ENCODE measurements at places on chromosomes 2 and 18.

GRCh38 chr2:24225499-24226242, 50.8 kb downstream of the FAM228A start:
- ATAC-seq = no peak

- ATAC-seq = no peak
These were observed 45.4 kb downstream of the RASGRP3 start for GRCh38 chr2:33521791-33522281.

- peak; percentile 36 for ATAC-seq
These were observed 317.9 kb upstream of the PKDCC start for GRCh38 chr2:41729800-41730364.

DNA sequence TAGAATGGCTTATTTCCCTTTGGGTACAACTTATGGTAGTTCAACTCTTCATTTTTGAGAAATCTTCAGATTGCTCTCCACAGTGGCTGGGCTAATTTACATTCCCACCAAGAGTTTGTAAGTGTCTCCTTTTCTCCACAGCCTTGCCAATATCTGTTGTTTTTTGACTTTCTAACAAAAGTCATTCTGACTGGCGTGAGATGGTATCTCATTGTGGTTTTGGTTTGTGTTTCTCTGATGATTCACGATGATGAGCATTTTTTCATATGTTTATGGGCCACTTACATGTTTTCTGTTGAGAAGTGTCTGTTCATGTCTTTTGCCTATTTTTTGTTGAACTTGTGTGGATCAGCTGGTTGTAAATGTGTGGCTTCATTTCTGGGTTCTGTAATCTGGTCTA, 871.0 kb downstream of the EPHA4 start:
- no peak for ATAC-seq

- ATAC-seq = no peak
These were observed 442.4 kb downstream of the EPHA4 start for GRCh38 chr2:221129657-221130056.

DNA sequence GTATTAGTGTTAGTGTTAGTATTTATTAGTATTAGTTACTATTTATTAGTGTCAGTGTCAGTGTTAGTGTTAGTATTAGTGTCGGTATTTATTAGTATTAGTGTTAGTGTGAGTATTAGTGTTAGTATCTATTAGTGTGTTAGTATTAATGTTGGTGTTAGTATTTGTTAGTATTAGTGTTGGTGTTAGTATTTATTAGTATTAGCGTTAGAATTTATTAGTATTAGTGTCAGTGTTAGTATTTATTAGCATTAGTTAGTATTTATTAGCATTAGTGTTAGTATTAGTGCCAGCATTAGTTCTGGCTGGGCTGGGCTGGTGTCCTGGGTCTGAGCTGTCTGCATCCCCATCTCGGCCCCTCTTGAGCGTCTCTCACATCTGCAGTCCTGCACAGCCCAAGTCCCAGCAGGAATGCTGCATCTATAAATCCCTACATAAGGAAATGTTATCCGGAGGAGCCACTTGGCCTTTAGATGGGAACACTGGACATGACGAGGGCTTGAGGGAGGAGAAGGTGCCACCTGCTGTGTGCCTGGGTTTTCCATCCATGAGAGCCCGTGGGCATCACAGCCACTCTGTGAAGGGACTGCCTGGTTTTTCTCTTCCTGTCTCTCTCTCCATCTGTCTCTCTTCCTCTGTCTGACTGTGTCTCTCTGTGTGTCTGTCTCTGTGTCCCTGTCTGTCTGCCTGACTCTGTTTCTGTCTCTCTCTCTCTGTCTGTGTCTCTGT, 33.6 kb downstream of the TWIST2 start:
- ATAC-seq = no peak

- ATAC-seq = no peak
These were observed 186.4 kb downstream of the MREG start for GRCh38 chr2:215826838-215827441.

- ATAC-seq = no peak
These were observed 326.2 kb downstream of the NYAP2 start for GRCh38 chr2:225725726-225726125.

DNA sequence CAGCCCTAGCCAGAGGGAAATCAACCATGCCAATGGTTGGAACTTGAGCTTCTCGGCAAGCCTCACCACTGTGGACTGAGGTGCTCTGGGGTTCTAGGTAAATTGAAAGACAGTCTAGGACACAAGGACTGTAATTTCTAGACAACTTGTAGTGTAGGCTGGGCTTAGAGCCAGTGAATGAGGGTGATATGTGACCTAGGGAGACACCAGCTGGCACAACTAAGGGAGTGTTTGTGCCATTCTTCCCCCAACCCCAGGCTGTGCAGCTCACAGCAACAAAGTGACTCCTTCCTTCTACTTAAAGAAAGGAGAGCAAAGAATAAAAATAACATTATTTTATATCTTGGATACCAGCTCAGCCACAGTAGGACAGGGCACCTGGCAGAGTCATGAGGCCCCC, 1690.7 kb upstream of the TMEFF2 start:
- peak; percentile 47 for ATAC-seq

DNA sequence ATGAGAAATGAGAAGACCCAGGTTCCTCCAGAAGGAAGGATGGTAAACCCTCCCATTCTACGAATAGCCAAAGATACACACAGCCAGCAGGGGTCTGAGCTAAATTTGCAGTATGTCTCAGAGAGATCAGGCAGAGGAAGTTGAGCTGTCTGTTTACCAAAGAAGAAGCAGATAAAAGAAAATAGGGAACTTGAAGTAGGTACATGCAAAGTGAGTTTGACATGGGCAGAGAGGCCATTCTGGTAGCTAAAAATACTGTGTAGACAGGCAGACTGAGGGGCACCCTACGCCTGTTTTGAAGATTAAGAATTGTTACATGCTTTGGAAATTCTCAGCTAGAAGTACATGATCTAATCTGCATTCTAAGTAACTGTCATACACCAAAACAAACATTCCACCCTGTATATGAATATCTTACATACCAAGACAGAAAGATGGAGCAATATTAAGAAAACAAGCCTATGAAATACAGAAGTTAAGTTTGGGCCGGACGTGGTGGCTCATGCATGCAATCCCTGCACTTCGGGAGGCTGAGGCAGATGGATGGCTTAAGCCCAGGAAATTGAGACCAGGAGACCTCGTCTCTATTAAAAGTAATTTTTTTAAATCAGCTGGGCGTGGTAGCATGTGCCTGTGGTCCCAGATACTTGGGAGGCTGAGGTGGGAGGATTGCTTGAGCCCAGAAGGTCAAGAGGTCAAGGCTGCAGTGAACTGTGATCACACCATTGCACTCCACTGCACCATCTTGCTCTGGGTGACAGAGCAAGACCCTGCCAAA, 157.9 kb downstream of the ANKRD44 start:
- ATAC-seq = peak; percentile 96

GRCh38 chr2:53476834-53477233, 290.8 kb upstream of the CHAC2 start:
- ATAC-seq = no peak

DNA sequence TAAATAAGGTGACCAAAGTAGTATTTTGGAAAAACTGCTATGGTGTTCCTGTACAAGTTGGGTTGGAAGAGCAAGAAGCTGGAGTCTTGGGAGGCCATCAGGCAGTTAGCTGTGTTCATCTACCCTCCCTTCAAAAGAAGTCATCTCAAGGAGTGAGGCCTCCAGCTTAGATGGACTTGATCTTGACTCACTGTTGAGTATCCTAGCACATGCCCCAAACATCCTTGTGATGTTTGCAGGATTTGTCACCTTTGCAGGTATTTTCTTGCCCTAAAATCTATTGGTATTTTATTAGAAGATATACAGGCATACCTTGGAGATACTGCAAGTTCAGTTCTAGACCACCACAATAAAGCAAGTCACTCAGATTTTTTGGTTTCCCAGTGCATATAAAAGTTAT, 30.2 kb downstream of the RNMT start:
- no peak for ATAC-seq

GRCh38 chr2:72145289-72145657, 2.4 kb downstream of the CYP26B1 start:
- ATAC-seq = no peak

GRCh38 chr2:45545943-45546342, 65.1 kb downstream of the SRBD1 start:
- ATAC-seq = no peak

GRCh38 chr2:94993176-94994062, 32.1 kb upstream of the MAL start:
- ATAC-seq = no peak

DNA sequence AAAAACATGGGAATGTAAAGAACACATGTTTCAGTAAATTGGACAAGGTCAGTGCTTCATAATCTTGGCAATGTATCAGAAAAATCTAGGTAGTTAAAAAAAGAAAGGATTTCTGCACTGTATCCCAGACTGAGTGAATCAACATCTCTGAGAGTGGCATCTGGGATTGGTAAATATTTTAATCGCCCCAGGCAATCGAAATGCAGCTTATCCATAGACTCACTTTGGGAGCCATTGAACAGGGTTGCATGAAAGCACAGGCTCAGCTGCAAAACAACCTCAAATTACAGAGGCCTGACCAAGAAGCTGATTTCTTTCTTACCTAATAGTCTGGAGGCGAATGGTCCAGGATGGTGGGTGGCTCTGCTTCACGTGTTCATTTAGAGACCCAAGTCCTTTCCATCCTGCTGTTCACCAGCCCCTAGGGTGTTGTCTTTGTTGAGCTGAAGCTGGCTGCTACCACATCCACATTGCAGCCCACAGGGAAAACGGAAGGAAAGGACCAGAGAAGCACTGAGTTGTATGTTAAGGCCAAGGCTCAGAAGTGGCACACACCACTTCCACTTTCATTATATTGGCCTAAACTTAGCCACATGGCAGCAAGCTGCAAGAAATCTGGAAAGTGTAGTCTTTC, 59.0 kb downstream of the MOGAT1 start:
- peak; percentile 44 for ATAC-seq

DNA sequence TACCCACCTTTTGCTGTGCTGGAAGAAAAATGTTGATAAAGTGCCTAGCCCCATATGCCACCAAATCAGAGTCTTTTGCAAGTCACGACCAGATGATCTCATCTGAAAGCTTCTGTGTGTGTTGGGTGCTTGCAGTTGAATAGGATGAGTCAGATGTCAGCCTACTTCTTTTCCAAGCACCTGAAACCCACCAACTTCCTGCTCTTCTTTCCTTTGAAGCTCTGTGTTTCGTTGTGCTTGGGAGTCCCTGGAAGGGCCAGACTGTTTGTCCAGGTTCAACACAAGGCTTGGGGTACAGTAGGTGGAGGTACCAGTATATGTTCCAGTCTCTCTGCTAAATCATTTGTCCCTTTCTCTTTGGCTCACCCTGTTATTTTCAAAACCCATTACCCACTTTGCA, 36.8 kb upstream of the LCLAT1 start:
- no peak for ATAC-seq

DNA sequence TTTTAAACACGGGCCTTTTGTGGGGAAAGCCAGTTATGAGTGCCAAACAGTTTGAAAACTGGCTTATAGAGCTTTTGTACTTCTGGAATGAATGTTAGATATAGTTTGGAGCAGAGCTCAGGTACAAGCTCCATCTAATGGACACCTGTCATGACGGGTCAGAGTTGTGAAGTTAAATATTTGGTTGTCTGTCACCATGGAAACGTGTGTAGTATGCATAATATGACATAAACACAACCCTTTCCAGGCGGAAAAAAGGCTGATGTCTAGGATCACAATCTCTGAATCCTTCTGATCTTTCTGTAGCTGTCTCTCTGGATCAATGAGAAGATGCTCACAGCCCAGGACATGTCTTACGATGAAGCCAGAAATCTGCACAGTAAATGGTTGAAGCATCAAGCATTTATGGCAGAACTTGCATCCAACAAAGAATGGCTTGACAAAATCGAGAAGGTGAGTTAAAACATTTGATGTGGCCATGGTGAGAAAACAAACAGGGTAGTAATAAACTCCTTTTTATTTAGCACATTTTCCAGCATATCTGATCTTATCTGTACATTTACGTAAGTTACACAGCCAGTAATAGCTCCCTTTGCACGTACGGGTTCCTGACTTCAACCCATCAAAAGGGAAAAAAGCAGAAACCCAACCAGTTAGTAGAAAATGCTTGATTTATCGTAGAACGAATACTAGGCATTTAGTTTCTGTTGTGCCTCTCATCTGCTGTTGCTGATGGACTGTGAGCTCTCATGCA, 80.6 kb upstream of the EML6 start:
- ATAC-seq = no peak

GRCh38 chr2:38523728-38524437, 78.8 kb downstream of the HNRNPLL start:
- no peak for ATAC-seq

- ATAC-seq = no peak
These were observed 160.6 kb upstream of the RMP24 start for GRCh38 chr18:35811896-35812295.

DNA sequence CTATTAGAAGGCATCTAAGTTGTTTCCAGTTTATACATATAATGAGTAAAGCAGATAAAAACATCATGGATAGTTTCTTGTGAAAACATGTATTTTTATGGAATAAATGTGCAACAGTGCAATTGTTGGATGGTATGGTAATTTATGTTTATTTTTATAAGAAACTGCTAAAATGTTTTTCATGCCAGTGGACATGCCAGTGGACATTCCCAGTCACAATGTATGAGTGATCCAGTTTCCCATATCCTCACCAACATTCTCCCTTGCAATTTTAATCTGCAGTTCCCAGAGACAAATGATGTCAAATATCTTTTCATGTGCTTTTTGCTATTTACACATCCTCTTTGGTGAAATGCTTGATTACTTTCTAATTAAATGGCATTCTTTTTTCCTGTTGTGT, 818.6 kb downstream of the SUCLG1 start:
- ATAC-seq = no peak

DNA sequence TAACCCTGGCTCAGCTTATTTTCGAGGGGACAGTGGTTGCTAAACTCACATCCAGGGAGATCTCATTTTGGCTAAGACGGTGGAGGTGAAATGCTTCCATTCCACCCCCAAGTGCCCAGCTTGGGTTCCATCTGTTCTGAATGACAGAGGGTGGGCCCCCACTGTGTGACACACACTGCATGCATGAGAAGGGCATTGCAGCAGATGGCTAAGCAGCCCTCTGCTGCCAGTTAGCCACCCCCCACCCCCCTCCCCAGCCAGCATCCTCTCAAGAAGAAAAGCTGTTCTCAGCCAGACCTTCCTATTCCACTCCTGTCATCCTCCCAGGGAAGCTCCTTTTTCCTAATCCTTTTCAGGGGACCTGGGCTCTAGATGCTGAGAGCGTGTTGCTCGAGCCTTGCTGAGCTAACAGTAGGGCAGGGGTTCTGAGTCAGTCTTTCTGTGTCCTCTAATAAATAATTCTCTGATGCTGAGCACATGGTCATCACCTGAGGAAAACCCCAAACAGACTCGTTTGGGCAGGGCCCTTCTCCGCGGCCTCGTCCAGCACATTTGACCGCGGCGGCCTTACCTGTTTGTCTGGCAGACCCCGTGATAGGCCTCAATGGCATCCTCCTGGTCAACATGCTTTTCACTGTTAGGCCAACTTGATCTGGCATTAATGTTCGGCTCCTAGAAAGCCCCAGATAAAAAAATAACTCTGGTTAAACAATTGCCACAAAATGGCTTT, 49.5 kb upstream of the ACAA2 start:
- no peak for ATAC-seq

GRCh38 chr2:109510136-109511028, 103.4 kb downstream of the SEPTIN10 start:
- ATAC-seq = peak; percentile 44
